Calu3 (cell line): ENCODE measurements at places on chromosomes 16 and 17. TPM values are rescaled to one million over a fixed set of nuclear protein-coding genes. Genes with fewer than 3 reads are reported as not detected.

- no peak for DNase-seq
Observed at GRCh38 chr17:53470626-53471025, 352.1 kb upstream of the KIF2B start.

DNA sequence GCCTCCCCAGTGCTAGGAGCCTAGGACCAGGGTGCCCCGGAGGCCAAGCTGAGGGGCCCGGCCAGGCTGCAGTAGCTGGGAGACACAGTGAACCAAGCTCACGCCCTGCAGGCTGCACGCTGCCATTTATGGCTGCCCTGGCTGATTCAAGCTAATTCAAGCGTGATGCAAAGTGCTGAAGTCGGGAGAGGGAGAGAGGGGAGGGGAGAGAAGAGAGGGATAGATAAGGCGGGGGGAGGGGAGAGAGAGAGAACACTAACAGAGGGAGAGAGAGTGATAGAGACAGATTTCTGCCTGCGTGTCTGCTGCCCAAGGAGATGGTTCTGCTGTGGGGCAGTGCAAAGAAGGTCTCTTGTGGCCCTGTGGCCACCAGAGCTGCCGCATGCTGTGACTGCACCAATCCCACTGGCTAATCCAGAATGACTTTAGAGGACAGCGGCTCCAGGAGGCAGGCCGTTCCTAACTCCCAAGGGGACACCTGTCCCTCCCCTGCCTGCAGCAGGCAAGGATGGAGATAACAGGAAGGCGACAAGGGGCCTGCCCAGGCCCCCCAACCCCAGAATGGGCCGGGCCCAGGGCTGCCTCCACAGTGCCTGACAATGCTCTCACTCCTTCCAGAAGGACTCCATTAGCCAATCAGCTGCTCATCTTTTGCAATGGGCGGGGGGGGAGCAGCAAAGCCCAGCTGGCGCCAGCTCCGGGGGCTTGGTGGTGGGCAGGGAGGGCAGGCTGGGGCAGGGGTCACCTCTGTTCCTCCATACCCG is 12.9 kb downstream of the MXRA7 start:
- no peak for DNase-seq

Gene KRT33A
- total RNA-seq, result not detected in 2 replicates

Gene KRTAP4-9
- total RNA-seq, result not detected in 2 replicates

- no peak for DNase-seq
Observed at GRCh38 chr17:28963841-28964240, 12.5 kb upstream of the PHF12 start.

DNA sequence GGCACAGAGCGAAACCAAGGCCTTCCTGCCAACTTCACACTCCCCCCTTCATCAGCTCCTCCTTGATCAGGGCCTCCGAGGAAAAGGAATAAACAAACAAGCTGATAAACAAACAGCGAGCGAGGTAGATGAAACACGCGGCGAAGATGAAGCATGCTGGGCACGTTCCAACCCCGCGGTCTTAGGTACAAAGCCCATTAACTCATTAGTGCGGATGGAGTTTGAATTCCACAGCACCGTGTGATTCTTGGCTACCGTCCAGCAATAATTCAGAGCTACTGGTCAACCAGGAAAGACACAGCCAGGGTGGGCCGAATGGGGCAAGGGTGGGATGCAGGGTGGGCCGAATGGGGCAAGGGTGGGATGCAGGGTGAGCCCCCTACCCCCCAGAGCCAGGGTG is 67.3 kb downstream of the RBFOX3 start:
- no peak for DNase-seq

GRCh38 chr17:19391432-19391831 is 4.4 kb upstream of the MFAP4 start:
- DNase-seq, result no peak

- DNase-seq, result no peak
Observed at GRCh38 chr16:88940862-88941817, 35.9 kb downstream of the CBFA2T3 start.

DNA sequence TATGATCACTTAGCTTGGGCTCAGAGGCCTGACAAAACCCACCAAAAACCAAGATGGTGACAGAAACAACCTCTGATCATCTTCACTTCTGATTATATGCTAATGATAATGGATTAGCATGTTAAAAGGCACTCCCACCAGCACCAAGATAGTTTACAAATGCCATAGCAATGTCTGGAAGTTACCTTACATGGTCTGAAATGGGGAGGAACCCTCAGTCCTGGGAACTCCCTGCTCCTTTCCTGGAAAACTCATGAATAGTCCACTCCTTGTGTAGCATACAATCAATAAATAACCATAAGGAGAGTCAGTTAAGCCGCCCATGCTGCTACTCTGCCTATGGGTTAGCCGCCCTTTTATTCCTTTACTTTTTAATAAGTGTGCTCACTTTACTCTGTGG is 120.0 kb upstream of the HS3ST4 start:
- no peak for DNase-seq

DNA sequence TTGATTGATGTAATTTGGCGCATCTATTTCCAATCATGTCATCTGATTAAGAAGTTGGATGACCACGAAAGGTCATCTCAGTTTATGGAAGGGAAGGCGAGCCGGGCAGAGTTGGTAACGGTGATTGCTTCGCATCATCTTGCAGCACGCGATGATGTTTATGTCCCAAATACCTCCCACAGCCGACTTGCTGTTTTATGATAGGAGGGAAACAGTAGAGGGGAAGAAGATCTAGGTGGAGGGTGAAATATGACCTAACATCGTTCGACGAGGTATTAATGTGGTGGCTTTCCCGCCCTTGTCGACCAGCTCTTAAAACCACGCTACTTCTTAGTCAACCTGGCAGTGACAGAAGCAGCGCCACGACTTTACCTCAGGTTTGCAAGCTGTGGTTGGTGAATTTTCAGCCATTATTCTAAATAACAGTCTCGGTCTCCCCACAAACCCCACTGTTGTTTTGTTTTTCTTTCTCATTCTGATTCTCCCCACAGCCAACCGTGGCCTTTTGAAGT is 805 bp upstream of the TANC2 start:
- no peak for DNase-seq

- DNase-seq, result no peak
Observed at GRCh38 chr17:62760059-62760944, 47.8 kb downstream of the MARCHF10 start.

Gene AATK
- 0.71 TPM in 1 of 2 replicates, not detected in the other for total RNA-seq

DNA sequence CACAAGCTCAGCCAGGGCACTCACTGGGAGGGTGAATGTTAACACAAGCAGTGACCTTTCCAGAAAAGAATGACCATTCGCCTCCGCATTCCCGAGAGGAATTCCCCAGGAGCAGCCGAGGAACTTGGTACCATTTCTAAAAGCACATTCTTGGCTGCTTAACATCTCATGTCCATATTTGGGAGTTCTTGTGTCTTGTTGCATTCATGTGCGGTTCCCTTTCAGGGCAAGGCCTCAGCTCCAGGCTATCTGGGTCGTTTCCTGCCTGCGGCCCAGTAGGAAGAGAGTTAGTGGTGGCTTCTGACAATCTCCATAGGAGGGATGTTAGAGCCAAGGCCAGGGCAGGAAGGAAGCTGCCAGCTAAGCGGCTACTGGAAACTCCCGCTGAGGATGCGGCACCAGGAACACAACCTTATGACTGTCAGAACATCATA is 27.8 kb upstream of the MEAK7 start:
- no peak for DNase-seq

DNA sequence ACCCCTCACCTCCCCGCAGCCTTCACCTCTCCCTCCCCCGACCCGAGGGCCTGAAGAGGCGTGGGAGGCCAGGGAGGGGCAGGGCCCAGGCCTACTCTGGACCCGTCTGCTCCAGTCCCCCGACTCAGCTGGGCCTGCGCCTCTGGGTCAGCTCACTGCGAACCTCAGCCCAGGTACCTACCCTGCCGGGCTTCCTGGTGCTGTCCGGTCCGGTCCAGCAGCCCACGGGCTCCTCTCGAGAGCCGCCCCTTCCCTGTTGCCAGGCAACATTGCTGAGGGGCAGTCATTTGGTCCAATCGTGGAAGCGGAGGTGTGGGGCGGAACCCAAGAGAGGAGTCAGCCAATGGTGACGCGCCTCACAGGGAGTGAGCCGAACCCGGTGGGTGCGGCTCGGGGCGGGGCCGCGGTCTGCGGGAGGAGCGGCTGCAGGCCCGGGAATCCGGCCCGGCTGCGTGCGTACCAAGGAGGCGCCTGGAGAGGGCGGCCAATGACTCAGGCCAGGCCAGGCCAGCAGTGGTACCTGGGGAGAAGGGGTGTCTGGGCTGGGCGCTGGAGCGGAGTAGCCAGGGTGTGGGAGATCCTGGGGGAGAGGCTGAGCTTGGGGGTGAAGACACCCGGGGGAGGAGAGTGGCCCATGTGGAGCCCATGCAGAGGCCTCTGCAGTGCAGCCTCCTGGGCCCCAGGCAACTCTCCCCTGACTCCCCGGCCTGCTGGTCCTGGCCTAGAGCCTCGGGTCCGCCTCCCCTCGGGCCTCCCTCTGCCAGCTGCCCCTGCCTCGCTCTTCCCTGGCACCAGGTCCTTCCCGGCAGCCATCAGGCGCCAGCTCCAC is at the start of gene MEAK7:
TSS of gene MEAK7 (minus strand) at position 240 of the 829 bp plus-strand sequence. CDS start 6,573 bp downstream, outside the sequence.
- DNase-seq, result peak; percentile 100

GRCh38 chr16:15874745-15875314 is 13.6 kb downstream of the CEP20 start:
- DNase-seq, result peak; percentile 68

DNA sequence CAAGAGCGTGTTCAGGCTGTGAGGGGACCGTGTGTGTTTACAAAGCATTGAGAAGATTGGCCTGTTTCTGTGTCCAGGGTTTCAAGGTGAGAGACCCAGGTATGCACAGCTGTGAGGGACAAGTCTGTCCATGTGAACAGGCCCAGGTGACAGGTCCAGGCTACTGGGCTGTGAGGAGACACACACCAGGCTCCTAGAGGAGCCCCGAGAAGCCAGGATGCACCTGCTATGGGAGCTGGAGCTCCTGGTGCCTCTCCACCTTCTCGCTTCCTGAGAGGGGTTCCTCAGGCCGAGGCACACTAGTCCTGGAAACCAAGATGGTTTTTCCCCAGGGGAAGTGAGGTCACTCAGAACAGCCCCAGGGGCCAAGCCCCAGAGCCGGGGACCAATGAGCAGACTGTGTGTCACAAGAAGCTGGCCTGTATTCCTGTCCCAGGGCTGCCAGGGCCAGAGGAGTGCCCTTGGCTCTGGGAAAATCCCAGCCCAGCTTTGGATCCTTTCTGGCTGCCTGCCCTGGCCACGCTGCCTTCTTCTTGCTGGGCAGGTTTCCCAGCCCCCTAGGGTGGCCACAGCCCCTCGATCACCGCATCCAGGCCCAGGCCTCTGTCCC is 153.4 kb upstream of the PLCG2 start:
- DNase-seq, result peak; percentile 65

- DNase-seq, result no peak
Observed at GRCh38 chr17:19278729-19279128, 41.6 kb downstream of the EPN2 start.

- DNase-seq, result no peak
Observed at GRCh38 chr16:29878172-29878571, 15.1 kb upstream of the CDIPT start.

- no peak for DNase-seq
Observed at GRCh38 chr16:25390761-25391160, 133.1 kb upstream of the ZKSCAN2 start.

DNA sequence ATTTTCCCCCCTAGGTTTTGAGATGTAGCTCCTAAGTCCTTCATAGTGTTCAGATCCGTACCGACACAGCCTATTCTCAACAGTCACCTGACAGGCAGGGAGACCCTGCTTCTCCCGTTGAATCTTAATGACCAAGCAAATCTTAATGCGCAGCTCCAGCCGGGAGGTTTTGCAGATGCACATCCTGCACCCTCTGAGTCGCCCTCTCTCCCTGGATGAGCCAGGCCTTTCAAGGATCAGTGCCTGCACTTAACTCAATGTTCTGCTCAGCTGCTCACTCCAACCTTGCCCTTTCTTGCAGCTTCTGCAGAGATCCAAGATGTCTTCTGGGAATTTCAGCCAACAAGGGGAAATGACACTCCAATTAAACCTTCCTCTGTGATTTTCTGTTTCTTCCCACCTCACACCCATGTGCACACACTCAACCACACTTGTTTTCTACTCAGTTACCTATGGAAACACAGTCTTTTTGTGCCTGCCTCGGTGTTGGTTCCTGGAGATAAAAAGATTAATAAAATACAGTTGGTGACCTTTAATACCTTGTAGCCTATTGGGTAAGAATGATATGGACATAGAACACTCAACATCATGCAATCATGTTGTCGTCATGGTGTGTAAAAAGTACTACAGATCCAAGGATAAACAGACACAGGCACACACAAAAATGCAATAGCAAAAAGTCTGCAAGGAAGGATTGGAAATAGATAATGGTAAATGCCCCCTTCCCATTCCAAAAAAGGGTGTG is 76.9 kb upstream of the DYNLRB2 start:
- no peak for DNase-seq

Gene KRTAP4-5
- not detected in 2 replicates for total RNA-seq
